HFF-Myc (cell line): ENCODE measurements at places on chromosomes 13 and 19.

DNA sequence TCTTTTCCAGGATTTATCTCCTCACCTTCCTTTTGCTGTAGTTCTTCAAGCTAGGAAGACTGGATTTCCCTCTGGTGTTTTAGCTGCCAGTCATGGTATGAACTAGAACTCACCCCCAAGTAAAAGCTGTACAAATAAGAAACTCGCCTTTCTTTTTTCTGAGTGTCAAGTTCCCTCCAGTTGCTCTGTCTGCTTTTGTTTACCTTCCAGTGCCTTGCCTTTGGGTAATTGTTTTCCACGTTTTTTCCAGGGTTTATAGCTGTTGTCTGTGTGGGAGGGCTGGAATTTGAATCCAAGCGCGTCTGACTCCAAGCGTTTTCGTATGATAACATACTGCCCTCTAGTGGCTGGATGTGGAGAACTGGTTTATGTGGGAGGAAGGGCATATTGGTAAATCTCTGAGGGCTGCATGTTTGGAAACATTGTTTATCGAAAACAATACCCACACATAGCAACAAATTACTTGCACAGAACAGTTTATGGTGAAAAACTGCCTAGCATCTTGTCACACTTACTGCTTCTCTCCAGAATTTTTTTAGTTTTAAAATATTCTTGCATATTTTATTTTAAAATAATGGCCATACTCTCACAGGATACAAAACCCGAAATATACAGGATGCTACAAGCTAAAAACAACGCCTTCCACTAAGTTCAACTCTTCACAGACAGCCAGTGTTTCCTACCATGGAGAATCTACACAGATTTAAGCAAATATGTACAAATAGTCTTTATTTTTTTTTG, 19.2 kb downstream of the RCN3 start:
- DNase-seq, result peak; percentile 95

GRCh38 chr13:112833551-112834257, 135.3 kb upstream of the MCF2L start:
- no peak for DNase-seq

DNA sequence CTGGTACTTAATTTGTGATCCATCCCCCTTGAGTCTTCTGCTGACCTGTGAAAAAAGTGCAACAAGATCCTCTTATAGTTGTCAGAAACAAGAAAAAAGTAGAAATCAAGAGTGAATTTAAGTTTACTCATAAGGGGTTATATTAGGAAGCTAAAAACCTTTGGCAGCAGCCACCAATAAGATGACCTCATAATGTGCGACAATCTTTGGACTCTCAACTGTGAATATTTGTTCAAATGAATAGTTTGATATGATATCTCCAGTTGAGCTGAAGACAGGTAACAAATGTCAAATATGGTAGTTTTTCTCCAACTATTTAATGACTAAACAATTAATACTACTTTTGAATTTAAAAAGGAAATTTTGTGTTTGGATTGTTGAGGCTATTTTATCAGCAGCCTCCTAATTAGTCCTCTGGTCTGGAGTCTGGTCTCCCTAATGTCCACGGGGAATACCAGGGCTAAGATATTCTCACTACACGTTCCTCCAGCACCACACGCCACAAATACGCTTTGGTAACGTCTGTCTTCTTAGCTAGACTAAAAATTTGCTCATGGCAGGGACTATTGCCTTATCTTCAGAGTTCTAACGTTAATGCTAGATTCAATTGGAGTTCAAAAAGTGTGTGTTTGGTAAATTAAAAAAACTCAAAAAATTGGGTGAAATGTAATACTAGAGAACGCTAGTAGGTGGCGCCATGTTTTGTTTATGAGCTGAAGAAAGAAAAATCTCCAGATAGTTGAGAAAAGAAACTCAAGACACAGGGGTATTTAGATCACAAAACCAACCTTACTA, 51.0 kb upstream of the PDX1 start:
- DNase-seq, result no peak

- no peak for DNase-seq
Measured at GRCh38 chr13:93413972-93414717, 187.5 kb downstream of the GPC6 start.

DNA sequence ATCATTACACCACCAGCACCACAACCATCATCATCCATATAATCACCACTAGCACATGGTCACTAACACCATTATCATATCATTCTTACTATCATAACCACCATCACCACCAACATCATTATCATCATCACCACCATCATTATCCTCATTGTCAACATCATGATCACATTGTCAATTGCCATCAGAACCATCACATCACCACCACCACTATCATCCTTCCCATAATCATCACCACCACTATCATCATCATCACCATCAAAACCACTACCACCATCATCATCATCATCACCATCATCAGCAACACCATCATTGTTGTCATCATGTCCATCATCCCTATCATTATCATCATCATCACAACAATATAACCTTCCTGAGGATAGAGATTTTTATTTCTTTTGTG, 58.1 kb downstream of the MBD3L1 start:
- no peak for DNase-seq

DNA sequence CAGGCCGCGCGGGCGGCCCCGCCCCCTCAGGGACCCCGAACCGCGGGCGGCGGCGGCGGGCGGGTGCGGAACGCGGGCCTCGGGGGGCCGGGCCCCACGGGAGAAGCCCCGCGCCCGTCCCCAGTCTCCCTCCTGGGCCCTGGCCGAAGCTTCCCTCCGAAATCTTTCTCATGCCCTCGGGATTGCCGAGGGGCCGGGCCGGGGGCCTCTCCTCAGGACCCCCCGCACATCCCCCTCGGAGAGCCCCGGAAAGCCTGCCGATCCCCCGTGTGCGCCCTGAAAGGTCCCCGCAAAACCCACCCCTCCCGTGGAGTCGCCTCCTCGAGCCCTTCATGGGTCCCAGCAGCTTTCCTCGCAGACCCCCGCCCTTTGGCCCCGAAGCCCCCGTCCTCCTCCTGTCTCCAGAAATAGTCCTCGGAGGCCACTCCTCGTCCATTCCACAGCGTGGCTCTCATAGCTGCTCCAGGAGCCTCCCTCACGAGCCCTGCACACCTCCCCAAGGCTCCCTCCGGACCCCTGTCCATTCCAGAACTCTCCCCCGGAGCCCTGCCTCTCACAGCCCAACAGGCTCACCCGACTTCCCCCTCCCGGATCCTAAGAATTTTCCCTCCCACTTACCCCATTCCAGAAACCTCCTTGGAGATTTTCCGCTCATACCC, 555 bp downstream of the SAMD4B start:
- DNase-seq, result no peak

- DNase-seq, result no peak
Measured at GRCh38 chr19:33686687-33687480, 65.1 kb downstream of the CHST8 start.

DNA sequence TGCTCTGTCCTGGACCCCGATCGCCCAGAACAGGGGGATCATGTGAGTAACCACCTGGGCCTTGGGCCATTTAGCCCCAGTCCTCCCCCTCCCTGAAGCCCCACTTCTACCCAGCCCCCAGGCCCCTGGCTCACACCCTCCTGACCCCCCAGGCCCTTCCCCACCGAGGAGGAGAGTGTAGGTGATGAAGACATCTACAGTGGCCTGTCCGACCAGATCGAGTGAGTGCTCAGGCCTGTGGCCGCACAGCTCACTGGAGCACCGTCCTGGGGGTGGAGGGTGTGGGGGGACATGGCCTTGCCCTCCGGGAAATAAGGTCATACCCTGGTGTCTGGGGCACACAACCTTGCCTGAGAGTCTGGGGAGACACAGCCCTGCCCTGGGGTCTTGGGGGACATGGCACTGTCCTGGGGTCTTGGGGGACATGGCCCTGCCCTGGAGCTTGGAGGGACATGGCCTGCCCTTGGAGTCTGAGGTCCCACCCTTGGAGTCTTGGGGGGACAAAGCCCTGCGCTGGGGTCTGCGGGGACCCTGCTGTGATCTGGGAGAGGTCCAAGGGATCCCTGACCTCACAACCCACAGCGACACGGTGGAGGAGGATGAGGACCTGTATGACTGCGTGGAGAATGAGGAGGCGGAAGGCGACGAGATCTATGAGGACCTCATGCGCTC, 49.3 kb downstream of the VAV1 start:
- no peak for DNase-seq

DNA sequence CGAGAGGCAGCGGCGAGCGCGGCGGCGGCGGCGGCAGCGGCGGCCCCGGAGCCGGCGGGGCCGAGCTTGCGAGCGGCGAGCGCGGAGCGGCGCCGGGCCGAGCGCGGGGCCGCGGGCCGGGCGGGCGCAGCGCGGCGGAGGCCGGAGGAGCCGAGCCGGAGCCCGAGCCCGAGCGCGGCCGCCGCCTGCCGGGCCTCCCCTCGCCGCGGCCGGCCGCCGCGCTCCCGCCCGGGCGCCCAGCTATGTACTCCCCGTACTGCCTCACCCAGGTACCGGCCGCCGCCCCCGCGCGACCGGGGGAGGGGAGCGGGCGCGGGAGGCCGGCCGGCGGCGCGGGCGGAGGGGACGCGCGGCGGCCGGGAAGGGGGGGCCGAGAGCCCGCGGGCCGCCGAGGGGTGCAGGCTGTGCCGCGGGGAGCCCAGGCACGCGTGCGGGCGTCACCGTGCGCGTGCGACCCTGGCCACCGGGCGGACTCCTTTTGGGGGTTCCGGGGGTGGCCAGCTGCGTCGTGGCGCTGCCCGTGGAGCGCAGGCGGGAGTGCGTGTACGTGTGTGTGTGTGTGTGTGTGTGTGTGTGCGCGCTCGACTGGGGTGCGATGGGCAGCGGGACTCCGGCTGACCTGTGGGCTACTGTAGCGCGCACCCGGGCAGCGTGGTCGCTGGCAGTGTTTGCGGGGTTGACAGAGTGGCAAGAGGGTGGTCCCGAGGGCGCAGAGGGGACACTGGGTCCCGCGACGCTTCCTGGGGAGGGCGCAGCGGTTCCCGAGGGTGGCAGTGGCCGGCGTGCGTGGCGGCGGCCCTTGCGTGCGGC, 526 bp downstream of the NFIX start:
- DNase-seq, result no peak

DNA sequence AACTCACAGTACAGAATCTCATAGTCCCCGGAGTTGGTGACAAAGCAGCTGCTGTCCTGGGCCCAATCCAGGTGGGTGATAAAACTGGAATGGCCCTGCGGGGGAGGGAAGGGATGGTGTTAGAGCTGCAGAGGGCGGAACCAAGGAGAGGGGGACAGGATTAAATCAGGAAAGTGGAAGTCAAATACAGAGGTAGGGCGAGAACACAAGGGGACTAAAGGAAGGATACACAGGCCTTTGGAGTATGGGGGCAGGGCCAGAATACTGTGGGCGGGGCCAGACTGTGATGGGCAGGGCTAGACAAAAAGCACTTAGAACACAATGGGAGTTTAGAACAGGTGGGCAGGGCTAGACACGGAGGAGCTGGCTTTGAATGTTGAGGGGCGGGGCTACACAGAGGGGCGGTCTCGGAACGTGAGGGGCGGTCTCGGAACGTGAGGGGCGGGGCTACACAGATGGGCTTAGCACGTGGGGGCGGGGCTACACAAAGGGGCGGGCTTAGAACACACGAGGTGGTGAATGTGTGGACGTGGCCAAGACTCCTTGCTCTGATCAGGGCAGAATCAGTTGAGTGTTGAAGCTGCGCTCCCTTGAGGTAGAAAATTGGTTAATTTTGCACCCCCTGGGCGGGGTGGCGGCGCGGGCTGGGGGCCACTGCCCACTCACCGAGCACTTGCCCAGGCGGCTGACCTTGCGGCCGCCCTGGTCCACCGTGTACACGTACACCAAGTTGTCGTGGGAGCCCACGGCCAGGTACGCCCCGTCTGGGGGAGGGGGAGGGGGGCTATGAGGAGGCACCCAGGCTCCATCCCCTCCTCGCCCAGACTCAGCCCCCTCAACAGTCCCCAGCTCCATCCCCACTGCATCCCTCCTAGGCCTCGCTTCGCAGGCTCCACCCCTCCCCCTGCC, 14.0 kb upstream of the GPR4 start:
- peak; percentile 88 for DNase-seq

- no peak for DNase-seq
Measured at GRCh38 chr13:52810011-52810410, 38.4 kb downstream of the PCDH8 start.

DNA sequence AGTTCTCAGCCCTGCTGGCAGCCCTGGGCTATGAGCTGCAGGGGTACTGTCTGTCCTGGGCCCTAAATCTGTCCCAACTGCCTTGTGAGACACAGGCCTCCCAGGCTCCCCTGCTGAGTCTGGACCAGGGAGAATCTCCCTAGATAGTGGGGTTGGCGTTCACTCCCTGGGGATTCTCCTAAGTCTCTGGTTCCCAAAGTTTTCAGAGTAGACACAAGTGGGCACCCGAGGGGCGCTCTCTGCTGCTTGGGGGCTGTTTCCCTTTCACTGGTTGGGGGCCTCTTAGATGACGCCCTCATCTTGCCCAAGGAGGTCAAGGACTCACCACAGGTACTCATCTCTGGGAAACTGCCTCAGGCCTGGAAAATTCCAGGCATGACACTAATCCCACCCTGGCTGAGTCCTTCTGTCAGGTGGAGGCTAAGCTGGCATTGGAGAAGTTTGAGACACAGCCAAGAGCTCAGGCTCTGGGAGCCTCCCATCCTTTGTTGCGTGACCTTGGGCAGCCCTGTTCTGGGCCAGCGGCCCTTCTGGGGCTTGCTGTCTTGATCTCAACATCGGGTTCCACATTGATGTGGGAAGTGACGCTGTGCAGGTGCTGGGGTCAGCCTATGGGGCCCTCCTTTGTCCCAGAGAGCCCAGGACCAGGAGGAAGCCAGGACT, 3.9 kb downstream of the RPL18A start:
- no peak for DNase-seq

GRCh38 chr19:9936326-9937000, at the start of gene OLFM2:
Gene OLFM2, minus strand, starts transcription at chr19:9936515. Its CDS starts 149 bp downstream, at chr19:9936366.
- DNase-seq, result no peak

GRCh38 chr19:13150931-13151604, 857 bp downstream of the IER2 start:
- DNase-seq, result no peak

DNA sequence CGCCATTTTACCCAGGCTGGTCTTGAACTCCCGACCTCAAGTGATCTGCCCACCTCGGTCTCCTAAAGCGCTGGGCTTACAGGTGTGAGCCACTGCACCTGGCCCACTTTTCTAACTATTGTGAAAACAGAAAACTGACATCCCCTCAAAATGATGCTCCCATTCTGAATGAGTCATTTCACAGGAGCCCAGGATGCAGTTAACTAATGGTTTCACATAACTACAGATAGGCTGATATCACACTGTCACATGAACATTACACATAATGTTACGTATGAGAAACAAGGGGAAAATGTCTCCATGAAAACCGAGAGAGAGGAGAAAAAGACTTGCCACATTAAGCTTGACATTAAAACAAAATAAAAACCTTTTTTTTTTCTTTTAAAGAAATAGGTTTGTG, 37.5 kb downstream of the N4BP2L2 start:
- DNase-seq, result no peak

DNA sequence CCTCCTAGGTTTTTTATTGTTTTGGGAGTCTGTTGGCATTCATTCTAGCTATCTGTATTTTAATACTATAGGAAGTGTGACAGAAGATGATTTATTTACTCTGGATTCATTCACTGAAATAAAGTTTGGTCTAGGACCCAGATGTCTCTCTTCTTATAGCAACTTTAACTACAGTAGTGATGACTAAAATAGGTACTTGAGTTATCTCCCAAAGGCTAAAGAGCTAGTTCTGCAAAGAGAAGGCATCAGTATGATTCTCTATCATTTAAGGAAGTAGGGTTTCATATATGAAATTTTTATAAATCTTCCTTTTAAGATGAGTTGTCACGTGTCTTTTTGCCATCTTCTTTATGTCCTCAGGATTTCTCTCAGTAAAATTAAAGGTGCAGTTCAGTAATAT, 507.4 kb downstream of the KCTD12 start:
- no peak for DNase-seq

- DNase-seq, result no peak
Measured at GRCh38 chr13:112067871-112068539, 1.1 kb downstream of the SOX1 start.
